Endothelial cell of umbilical vein (primary cell): ENCODE measurements at places on chromosomes 5 and 9. TPM values are rescaled to one million over a fixed set of nuclear protein-coding genes. Genes with fewer than 3 reads are reported as not detected.
A peak's percentile ranks its signal among the peaks of the same experiment; 100 is the strongest.

DNA sequence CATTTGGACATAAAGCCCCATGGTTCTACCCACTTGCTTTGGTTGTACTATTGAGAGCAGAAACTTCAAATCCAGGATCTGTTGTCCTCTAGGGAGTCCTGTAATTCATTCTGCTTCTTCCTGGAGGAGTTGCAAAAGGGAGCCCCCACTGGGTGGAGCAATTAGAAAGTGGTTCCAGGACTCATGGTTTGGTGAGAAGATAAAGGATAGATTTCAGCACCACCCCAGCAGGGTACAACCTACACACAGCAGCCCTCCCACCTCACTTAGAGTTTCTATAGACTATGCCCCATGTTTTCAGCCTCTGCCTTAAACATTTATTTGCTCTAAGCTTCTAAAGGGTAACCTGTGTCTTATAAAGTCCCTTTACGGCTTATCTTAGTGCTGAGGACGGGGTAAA lies 112.6 kb upstream of the ARRDC3 start:
- no peaks in the 10 kb centered on the region for H3K36me3 ChIP-seq
- peaks cover 7% of the 10 kb centered on the region for H3K27me3 ChIP-seq
- no peaks in the 10 kb centered on the region for H3K4me1 ChIP-seq
- DNase-seq, result no peak

DNA sequence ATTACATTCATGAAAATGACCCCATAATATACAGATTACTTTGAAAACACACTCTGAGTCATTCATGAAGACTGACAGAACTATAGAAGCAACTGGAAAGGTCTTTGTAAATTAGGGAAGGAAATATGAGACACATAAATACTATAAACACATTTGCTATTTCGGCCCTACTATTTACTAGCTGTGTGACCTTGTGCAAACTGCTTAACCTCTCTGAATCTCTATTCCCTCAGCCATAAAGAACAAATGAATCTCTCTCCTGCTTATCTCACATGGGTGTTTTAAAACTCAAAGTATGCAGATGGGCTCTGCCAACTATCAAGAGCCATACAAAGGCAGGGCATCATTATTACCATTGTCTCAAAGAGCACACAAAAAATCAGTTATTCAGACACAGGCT lies 52.9 kb downstream of the APBA1 start:
- no peaks in the 10 kb centered on the region for H3K4me1 ChIP-seq
- no peak overlapping the region for H3K27ac ChIP-seq
- H3K4me3 ChIP-seq, result no peak overlapping the region
- no peak for DNase-seq
- no peaks in the 10 kb centered on the region for H3K36me3 ChIP-seq

DNA sequence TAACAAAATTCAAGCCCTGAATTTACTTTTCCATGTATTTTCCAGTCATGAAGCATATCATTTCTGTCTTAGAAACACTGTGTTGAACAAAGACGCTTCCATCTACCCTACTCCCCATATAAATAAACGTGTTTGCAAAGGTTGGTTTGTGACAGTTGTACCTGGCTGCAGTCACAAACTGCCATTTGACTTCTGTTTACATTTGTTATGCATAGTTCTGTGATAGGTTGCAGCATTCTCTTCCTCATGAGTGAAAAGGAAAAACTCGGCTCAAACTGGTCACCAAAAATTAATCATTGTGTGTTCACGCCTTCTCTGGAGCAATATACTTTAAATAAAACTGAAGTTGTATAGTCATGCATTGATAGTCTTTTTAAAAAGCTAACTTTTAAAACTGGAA lies 69.3 kb upstream of the MOCS2 start:
- peaks cover 6% of the 10 kb centered on the region for H3K27me3 ChIP-seq
- H3K36me3 ChIP-seq, result no peaks in the 10 kb centered on the region
- no peak overlapping the region for H3K27ac ChIP-seq
- H3K4me3 ChIP-seq, result no peak overlapping the region
- DNase-seq, result no peak

- peak; percentile 71 for DNase-seq
- H3K27me3 ChIP-seq, result no peaks in the 10 kb centered on the region
- H3K4me3 ChIP-seq, result no peak overlapping the region
- peaks cover 31% of the 10 kb centered on the region for H3K4me1 ChIP-seq
- no peak overlapping the region for H3K27ac ChIP-seq
- no peaks in the 10 kb centered on the region for H3K36me3 ChIP-seq
Measured at GRCh38 chr5:158976035-158976434, 123.7 kb downstream of the EBF1 start.

DNA sequence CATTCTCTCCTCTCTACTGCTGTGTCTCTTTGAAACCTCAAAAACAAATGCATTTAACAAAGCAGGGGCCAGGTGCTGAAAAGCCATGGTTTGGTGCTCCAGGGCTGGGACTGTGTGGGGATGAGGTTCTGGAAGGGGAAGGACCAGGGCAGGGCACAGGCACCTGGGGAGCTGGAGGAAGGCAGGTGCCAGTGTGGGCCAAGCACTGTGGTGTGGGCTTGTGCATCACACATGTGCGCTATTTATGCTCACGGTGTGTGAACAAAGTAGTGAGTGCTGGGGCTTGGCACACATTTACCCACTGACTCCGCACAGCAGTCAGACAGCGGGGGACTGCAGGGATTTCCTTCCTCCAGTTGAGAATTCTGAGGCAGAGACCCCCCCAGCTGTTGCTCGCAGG lies 10.1 kb downstream of the HRH2 start:
- no peak for DNase-seq
- no peak overlapping the region for H3K4me3 ChIP-seq
- no peak overlapping the region for H3K27ac ChIP-seq
- no peaks in the 10 kb centered on the region for H3K4me1 ChIP-seq
- H3K36me3 ChIP-seq, result no peaks in the 10 kb centered on the region

- no peaks in the 10 kb centered on the region for H3K36me3 ChIP-seq
- H3K4me3 ChIP-seq, result no peak overlapping the region
- DNase-seq, result no peak
- no peak overlapping the region for H3K27ac ChIP-seq
- no peaks in the 10 kb centered on the region for H3K4me1 ChIP-seq
Measured at GRCh38 chr5:172486451-172486850, 32.1 kb upstream of the SH3PXD2B start.

GRCh38 chr9:14547245-14548060 lies 145.8 kb downstream of the ZDHHC21 start:
- no peak overlapping the region for H3K4me3 ChIP-seq
- no peaks in the 10 kb centered on the region for H3K36me3 ChIP-seq
- DNase-seq, result no peak
- H3K27me3 ChIP-seq, result no peaks in the 10 kb centered on the region
- H3K27ac ChIP-seq, result no peak overlapping the region
- no peaks in the 10 kb centered on the region for H3K4me1 ChIP-seq

GRCh38 chr9:3177936-3178335 lies 334.0 kb upstream of the PUM3 start:
- no peak for DNase-seq
- H3K4me1 ChIP-seq, result no peaks in the 10 kb centered on the region
- H3K27me3 ChIP-seq, result peaks cover 29% of the 10 kb centered on the region
- H3K36me3 ChIP-seq, result no peaks in the 10 kb centered on the region
- H3K4me3 ChIP-seq, result no peak overlapping the region
- H3K27ac ChIP-seq, result no peak overlapping the region

DNA sequence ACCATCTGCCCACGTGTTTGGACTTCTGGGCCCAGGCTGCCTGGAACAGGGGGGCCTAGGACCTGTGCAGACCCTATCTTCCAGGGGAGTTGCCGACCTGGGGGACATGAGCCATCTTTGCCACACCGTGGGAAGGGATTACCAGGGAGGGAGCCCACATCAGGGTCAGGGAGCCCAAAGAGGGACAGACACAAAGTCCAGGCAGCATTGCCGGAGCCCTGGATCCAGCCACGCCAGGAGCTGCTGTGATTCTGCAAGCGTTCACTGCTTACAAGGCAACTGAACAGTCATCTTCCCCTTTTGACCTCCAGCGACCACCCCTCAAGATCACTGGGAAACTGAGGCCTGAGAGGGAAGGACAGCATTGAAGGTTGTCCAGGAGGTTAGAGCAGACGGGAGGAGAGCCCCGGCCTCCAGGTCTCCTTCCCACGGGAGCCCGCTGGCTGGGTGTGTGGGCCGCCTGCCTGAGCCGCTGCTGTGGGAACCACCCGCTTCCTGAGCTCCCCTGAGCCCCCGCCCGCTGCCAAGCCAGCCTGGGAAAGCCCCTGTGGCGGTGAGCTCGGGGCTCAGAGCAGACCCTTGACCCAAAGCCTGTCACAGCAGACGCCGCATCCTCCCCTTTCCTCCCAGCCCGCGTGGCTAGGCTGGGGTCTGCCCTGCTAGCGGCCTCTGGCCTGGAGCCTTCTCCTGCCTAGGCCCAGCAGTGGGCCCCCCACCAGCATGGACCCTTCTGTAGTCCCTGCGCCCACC lies 17.1 kb upstream of the NOTCH1 start:
- no peaks in the 10 kb centered on the region for H3K27me3 ChIP-seq
- peak; percentile 39 for DNase-seq
- no peak overlapping the region for H3K27ac ChIP-seq
- H3K36me3 ChIP-seq, result no peaks in the 10 kb centered on the region
- H3K4me3 ChIP-seq, result no peak overlapping the region

DNA sequence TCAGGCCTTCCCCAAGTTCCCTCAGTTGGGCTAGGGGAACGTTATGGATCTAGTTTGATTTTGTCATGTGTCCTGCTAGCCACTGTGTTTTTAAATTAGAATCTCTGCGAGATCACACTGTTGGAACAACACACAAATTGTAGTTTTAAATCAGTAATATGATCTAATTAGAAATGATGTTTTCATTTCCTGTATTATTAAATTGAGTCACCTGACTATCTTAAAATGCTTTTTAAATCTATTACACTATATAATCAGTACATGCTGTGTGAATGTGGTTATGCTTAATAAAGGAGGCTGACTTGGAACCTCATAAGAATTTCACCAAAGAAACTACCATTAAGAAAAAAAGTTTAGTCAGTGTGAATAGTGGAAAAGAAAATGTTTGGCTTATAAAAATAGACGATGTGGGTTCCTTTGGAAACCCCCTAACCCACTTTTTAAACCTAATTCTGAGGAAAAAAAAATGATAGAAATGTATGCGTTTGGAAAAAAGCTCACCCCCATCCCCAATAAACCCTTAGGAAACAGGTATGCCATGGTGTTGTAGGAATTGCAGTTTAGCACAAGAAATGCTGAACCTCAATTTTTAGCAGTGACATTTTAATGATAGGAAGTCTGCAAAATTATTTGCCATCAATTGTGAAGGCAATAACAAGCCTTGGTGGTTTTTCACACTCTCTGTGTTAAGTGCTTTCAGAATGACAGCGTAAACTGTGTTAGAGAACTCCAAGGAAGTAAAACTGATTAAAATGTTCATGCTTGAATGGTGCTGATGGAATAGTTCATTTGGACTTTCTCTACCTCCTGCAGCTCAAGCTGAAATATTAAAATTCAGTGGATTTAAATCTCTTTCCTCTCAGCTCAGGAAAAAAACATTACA lies 59.0 kb downstream of the TLE4 start:
- H3K4me1 ChIP-seq, result peaks cover 7% of the 10 kb centered on the region
- DNase-seq, result no peak
- no peak overlapping the region for H3K27ac ChIP-seq
- H3K27me3 ChIP-seq, result no peaks in the 10 kb centered on the region

- DNase-seq, result no peak
- no peak overlapping the region for H3K27ac ChIP-seq
- no peaks in the 10 kb centered on the region for H3K36me3 ChIP-seq
- no peak overlapping the region for H3K4me3 ChIP-seq
Measured at GRCh38 chr5:126166368-126166767, 256.8 kb upstream of the GRAMD2B start.

GRCh38 chr9:12368569-12368968 lies 324.6 kb upstream of the TYRP1 start:
- no peak overlapping the region for H3K27ac ChIP-seq
- DNase-seq, result no peak
- no peak overlapping the region for H3K4me3 ChIP-seq
- H3K27me3 ChIP-seq, result no peaks in the 10 kb centered on the region
- no peaks in the 10 kb centered on the region for H3K4me1 ChIP-seq

- H3K27me3 ChIP-seq, result no peaks in the 10 kb centered on the region
- no peak overlapping the region for H3K27ac ChIP-seq
- peaks cover 11% of the 10 kb centered on the region for H3K4me1 ChIP-seq
- no peak overlapping the region for H3K4me3 ChIP-seq
Measured at GRCh38 chr5:58088941-58089340, 370.9 kb downstream of the PLK2 start.

GRCh38 chr9:132182314-132183091 lies 20.6 kb downstream of the NTNG2 start:
- H3K27ac ChIP-seq, result no peak overlapping the region
- peaks cover 19% of the 10 kb centered on the region for H3K27me3 ChIP-seq
- DNase-seq, result no peak
- H3K36me3 ChIP-seq, result no peaks in the 10 kb centered on the region

DNA sequence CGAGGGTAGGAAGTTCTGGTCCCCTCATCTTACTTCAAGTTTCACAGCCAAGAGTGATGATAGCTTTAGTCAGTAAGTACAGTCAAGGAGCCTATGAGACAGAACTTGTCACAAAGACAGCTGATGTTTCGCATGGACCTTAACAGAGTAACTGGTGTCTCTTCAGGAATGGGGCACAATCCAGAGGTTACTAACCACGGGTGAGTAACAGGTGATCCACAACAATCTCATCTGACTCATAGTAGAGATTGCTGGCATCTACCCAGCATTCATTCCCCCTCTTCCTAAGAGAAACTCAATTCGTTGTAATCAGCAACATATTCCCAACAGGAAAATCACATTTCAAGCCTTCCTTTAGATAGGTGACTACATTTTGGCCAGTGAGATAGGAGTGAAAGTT lies 126.7 kb downstream of the SNX18 start:
- no peaks in the 10 kb centered on the region for H3K36me3 ChIP-seq
- peak overlapping the region; percentile 32 for H3K27ac ChIP-seq
- H3K4me1 ChIP-seq, result peaks cover 23% of the 10 kb centered on the region
- no peaks in the 10 kb centered on the region for H3K27me3 ChIP-seq

- DNase-seq, result no peak
- H3K27ac ChIP-seq, result no peak overlapping the region
- H3K36me3 ChIP-seq, result no peaks in the 10 kb centered on the region
- no peak overlapping the region for H3K4me3 ChIP-seq
Measured at GRCh38 chr5:5371957-5372356, 50.5 kb upstream of the ICE1 start.

GRCh38 chr5:112738191-112738560 lies 491 bp downstream of the APC start:
- H3K27ac ChIP-seq, result peak overlapping the region; percentile 53
- no peaks in the 10 kb centered on the region for H3K36me3 ChIP-seq
- H3K27me3 ChIP-seq, result no peaks in the 10 kb centered on the region
- peak overlapping the region; percentile 83 for H3K4me3 ChIP-seq
- H3K4me1 ChIP-seq, result peaks cover 32% of the 10 kb centered on the region

Gene NRG2
- total RNA-seq, result 0.30 and 0.42 TPM in 2 replicates

Gene LIX1
- total RNA-seq, result not detected in 2 replicates

Gene SRA1
- total RNA-seq, result 19.7 and 29.7 TPM in 2 replicates

Gene TMEM141
- total RNA-seq, result 43.2 and 44.9 TPM in 2 replicates

Gene BRD8
- total RNA-seq, result 69.7 and 73.7 TPM in 2 replicates

Gene CSF1R
- not detected in 2 replicates for total RNA-seq

Gene WNT8A
- not detected in 2 replicates for total RNA-seq

Gene THBS4
- not detected in 2 replicates for total RNA-seq

Gene SELENOP
- total RNA-seq, result 1.5 TPM in 1 of 2 replicates, not detected in the other

Gene HTR4
- total RNA-seq, result not detected in 2 replicates
